ENCODE measurements at places on chromosomes 5 and 9. TPM values are rescaled to one million over a fixed set of nuclear protein-coding genes. Genes with fewer than 3 reads are reported as not detected.
A peak's percentile ranks its signal among the peaks of the same experiment; 100 is the strongest.

The FAM221B gene
- not detected for total RNA-seq

DNA sequence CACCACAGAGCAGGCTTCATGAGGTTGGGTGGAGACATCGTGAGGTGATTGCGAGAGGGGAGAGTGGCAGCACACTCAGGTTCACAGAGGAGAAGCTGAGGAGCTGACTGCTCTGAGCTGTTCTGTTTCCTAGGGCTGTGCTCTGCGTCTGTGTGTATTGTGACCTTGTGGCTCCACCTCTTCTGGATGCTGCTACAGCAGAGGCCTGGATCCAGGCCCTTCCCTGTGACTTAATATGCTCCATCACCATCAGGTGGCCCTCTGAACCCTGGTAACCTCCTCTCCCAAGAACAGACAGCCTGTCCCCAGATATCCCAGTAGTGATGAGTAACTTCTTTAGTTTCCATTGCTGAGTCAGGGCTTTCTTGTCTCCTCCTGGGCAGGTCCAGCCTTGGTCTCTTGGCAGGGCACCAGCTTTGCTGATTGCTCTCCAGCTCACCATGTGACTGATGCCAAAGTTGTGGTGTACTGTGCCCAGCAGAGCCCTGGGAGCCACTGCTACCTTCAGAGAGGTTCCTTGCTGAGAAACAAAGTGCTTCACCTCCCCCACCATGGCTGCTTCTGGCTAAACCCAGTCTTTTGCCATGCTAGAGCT lies 212.8 kb upstream of the CHD1 start:
- DNase-seq: no peak

GRCh38 chr9:75891277-75891741 lies 836 bp downstream of the PCSK5 start:
- no peak for DNase-seq

GRCh38 chr5:88826646-88827585 lies 56.1 kb downstream of the MEF2C start:
- peak; percentile 19 for DNase-seq

DNA sequence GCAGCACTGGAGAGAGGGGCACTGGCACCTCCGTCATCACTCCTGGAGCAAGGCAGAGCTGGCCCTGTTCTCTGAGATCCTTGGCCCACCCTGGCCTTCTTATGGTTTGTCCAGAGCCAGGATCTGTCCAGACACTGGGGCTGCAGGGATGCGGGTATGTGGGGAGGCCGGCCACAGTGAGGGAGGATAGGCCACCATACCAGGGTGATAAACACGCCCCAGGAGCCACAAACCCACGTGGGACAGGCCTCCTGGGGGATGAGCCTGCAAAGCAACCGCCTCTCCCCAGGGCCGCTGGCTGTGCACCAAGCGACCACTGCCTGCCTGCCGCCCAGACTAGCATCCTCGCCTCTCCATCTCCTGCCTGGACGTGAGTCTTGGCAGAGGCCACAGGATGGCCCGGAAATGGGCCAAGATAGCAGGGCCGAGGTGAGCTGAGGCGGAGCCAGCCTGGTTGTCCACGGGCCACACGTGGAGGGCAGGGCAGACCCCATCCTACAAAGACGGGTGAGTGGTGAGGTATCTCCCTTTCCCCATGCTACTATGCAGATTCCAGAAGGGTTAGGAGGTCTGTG lies 4.5 kb downstream of the OBP2A start:
- DNase-seq: no peak

Measured in activated naive CD8-positive, alpha-beta T cell treated with anti-CD3 and anti-CD28 coated beads for 36 hours (primary cell).